ENCODE measurements at places on chromosomes 6 and 20.

DNA sequence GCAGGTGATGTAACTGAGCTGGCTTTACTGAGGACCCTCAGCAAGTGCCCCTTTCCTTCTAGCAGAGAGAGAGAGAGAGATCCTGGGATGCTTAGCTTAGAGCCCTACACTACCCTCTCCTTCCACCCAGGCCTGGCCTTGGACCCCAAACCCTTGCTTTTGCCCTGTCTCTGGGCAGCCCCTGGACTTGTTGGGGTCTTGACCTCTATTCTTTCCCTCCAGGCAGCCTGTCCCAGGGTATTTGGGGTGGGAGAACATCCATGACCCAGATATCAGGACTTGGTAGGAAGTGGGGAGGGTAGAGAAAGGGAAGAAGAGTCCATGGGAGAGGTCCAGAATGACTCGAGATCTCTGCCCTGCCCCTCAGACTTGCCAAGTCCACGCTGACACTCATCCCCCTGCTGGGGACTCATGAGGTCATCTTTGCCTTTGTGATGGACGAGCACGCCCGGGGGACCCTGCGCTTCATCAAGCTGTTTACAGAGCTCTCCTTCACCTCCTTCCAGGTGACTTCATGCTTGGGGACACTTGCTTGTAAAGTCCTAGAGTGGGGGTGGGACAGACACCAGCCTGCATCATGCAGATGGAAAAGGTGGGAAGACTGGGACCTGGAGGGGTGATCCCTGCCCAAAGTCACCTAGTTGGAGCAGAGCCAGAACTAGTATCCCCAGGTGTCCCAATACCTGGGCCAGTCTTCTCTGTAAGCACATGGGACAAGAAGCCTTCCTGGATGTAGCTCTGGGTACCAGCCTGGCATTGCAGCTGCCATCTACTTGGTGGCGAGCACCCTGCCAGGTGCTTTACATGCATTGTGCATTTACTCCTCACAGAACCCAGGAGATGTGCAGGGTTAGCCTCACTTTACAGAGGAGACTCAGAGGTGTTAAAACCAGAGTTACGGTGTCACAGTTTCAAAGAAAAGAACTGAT is 30.9 kb downstream of the GLP1R start:
- no peak for DNase-seq

- DNase-seq: no peak
Measured at GRCh38 chr6:62391358-62391757, 105.3 kb upstream of the KHDRBS2 start.

- no peak for DNase-seq
Measured at GRCh38 chr6:82006027-82006738, 241.4 kb downstream of the IBTK start.

DNA sequence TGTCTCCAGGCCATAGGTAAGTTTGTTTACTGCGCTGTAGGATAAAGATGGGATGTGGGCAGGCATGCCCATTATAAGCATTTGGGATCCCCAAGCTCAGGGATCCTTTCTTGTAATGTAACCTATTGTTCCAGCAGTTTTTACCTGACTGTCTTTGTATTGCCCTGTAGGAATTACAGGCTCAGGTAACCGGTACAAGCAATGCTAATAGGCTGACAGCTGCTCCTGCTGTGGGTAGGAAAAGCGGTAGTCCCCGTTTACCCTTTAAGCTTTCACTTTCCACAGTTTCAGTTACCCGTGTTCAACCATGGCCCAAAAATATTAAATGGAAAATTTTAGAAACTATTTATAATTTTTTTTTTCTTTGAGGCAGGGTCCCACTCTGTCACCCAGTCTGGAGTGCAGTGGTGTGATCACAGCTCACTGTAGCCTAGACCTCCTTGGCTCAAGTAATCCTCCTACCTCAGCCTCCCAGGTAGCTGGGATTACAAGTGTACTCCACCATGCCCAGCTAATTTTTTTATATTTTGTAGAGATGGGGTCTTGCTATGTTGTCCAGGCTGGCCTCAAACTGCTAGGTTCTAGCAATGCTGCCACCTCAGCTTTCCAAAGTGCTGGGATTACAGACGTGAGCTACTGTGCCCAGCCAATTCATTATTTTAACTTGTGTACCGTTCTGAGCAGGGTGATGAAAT is 108.6 kb downstream of the CDYL start:
- DNase-seq: no peak

DNA sequence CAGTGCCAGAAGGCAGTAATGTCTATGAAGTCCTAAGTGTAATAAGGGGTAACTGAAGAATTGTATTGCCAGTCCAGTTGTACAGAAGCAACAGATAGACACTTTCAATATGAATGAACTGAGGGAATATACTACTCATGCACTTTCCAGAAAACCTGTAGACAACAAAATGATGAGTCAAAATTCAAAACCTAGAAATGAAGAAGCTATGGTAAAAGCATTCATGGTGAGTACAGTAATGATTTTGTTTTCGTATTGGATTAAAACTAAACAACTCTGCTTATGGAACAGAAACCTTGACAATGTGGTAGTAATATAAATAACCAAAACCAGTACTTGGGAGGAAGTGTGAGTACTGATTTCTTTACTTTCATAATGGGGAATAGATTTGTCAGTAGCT is 35.0 kb downstream of the ARMC2 start:
- DNase-seq: no peak

GRCh38 chr20:41142245-41142644 is 4.9 kb downstream of the PLCG1 start:
- no peak for DNase-seq

DNA sequence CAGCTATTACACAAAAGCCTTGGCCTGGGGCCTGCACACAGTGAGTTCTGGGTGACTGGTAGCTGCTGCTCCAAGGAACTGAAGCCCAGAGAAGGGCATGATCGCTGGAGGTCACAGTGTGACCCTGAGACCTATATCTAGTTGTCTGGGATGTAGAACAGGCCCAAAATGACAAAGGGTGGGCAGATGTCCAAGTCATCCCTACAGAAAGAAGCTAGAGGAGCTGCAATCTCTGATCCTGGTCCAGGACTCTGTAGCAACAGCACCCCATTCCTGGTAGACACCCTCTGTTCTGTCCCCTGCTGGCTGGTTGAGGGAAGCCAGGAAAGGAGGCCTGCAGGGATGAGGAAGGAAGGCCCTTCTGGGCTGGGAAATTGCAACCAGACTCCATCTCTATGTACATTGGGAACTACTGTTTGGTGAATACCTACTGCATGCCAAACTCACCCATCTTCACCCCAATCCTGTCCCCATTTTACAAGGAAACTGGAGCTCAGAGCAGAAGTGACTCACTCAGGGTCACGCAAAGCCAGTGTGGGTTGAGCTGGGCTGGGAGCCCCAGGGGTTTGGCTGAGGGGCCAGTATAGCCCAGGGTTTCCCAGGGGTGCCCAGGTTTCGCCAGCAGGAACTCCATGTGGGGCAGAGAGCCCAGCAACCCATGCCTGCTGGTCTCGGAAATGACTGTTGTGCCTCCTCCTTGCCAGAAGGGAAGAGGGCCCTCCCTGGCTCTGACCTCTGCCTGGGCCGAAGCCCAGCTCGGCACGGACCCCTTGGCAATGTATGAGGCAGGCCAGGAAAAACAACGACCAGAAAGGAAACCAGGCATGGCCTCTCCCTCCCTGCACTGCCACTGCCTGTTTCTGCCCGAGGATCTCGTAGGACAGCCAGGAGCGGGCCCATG is 44.9 kb upstream of the TLDC2 start:
- DNase-seq: no peak
